ENCODE measurements at places on chromosomes 5 and 9.

DNA sequence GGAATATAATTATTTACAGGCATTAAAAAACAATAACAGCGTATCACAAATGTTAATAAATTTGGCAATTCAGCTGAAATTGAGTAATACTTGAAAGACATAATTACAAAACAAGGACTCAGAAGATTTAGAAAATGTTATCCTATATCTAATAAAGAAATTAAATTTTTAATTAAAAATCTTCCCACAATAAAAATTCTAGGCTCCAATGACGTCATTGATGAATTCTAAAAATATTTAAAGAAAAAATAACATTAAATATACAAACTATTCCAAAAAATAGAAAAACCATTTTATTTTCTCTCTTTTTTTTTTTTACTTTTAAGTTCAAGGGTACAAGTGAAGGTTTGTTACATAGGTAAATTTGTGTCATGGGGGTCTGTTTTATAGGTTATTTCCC, 161.5 kb downstream of the ADAMTS6 start:
- DNase-seq, result no peak

GRCh38 chr9:95463148-95464060, 53.4 kb downstream of the PTCH1 start:
- DNase-seq, result no peak

- DNase-seq, result no peak
Measured at GRCh38 chr5:81854485-81854884, 103.6 kb upstream of the SSBP2 start.

- DNase-seq, result no peak
Measured at GRCh38 chr9:131511416-131511815, 8.7 kb downstream of the POMT1 start.

- DNase-seq, result no peak
Measured at GRCh38 chr5:66529704-66530103, 66.5 kb upstream of the MAST4 start.

DNA sequence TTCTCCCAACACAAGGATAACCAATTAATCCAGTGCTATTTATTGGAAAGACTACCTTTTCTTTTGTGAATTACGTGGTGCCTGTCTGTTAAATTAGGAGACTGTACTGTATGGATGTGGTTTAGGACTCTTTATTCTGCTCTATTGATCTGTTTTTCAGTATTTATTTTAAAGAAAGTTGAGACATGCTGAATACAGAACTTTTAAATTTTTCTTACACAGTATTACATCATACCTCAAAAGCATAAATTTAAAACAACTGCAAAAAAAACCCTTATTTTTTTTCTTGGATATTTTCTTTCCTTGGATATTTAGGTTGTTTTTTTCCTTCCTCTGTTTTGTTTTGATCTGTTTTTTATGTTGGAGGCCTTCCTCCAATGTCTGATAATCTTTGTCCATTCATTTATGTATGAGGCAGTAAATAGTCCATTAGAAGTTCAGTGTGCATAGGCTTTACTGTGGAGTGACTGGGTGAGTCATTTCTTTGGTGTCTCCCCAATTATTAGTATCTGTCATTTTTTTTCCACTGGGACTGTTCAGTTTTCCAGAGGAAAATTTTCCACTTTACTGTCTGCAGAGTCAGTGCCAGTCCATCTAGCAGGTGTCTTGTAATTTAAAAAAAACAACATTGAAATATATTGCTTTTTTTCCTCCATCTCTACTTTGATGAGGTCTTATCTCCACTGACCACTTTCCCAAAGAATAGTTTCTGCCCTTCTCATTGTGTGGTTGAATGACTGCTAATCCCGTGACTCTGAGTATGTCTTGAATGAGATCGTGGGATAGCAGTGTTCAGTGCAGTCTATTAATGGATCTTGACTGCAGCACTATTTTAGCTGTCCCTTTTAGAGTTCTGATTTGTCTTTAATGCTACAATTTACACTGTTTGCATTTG, 15.2 kb downstream of the CYSTM1 start:
- DNase-seq, result no peak

GRCh38 chr9:86549920-86550319, 195.7 kb upstream of the TUT7 start:
- DNase-seq, result no peak

DNA sequence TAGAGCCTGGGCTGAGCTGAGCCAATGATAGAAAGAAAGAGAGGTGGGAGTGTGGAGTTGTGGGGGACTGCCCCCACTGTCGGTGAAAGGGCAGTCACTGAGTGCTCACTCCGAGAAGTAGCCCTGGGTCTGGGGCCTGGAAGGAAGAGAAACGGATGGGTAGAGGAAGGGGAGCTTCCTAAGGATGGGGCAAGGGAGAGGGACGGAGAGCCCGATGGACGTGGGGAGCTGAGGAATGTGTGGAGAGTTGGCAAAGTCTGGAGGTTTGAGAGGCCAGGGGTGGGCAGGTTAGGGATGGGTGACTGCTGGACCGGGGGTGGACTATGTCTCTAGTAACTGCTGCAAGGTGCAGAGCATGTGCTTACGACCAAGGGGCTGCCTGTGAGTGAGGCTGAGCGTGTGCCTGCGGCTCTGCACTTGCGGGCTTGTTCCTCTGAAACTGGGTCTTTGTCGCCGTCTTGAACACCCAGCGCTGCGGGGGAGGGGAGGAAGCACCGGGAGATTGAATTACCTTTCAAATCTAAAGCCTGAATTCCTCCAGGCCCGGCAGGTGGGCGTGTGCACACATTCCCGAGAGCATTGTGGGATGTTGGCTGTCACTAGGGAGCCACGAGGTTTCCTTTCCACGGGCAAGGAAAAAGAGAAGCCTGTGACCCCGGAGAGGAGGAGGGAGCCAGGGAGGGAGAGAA, 76.4 kb upstream of the ARAP3 start:
- DNase-seq, result no peak

DNA sequence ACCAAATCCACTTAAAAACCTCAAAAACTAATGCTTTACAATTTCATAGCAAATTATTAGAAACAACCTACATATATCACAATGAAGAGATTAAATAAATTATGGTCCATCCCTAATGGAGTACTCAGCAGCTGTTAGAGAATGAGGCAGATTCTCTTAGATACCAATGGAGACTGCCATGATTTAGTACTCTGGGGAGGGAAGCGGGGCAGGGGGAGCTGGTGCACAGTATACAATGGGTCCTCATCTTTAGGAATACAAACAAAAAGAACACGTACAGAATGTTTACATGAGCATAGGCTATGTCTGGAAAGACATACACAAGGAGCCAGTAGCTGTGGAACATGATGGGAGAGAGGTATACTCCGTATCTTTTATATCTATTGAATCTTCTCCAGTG, 2.0 kb downstream of the LIFR start:
- DNase-seq, result no peak

GRCh38 chr9:85158512-85158911, 489.0 kb downstream of the NTRK2 start:
- no peak for DNase-seq

- no peak for DNase-seq
Measured at GRCh38 chr5:5700549-5700948, 278.1 kb downstream of the ICE1 start.

GRCh38 chr5:159971931-159972461, 36.9 kb upstream of the TTC1 start:
- DNase-seq, result no peak

DNA sequence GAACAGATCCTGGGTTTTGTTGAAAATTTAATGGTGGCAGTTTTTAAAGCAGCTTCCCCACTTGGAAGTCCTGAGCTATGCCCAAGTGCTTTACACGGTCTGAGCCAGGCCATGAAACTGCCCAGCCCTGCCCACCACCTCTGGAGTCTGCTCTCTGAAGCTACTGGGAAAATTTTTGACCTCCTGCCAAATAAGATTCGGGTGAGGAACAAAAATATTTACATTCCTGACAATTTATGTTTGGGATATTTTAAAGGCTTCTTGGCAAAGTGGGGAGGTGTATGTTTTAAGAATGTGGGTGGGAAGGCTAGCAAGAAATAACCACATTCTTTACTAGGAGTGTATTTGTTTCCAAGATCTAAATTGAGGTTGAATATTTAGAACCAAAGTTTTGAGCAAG, 50.0 kb downstream of the HACD4 start:
- no peak for DNase-seq

GRCh38 chr5:68067291-68067690, 148.3 kb upstream of the PIK3R1 start:
- no peak for DNase-seq

- DNase-seq, result no peak
Measured at GRCh38 chr5:53035868-53036381, 46.8 kb downstream of the ITGA2 start.

DNA sequence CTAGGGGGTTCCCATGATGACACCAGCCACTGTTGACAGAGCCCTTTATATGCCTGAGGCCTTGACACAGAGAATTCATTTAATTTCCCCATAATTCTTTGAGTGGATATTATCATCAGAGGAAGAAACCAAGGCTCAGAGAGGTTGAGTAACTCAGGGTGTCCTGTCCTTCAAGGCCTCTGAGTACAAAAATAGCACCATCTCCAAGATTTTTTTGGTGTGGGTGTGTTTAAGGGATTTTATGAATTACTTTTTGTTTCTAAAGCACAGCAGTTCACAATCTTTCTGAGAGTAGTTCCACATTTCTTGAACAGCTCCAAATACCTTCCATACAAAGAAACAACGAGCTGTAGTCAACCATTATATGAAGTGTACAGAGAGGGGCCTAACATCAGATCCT, 6.2 kb upstream of the GSN start:
- DNase-seq, result no peak

- no peak for DNase-seq
Measured at GRCh38 chr5:8019719-8020218, 150.8 kb downstream of the MTRR start.

- DNase-seq, result no peak
Measured at GRCh38 chr5:151700820-151701219, 14.1 kb upstream of the SPARC start.

- no peak for DNase-seq
Measured at GRCh38 chr5:51397996-51398395, 14.7 kb downstream of the ISL1 start.
